ENCODE measurements at places on chromosomes 16 and 17.

- DNase-seq: no peak
These were observed 16.3 kb upstream of the CDH15 start for GRCh38 chr16:89155184-89155679.

DNA sequence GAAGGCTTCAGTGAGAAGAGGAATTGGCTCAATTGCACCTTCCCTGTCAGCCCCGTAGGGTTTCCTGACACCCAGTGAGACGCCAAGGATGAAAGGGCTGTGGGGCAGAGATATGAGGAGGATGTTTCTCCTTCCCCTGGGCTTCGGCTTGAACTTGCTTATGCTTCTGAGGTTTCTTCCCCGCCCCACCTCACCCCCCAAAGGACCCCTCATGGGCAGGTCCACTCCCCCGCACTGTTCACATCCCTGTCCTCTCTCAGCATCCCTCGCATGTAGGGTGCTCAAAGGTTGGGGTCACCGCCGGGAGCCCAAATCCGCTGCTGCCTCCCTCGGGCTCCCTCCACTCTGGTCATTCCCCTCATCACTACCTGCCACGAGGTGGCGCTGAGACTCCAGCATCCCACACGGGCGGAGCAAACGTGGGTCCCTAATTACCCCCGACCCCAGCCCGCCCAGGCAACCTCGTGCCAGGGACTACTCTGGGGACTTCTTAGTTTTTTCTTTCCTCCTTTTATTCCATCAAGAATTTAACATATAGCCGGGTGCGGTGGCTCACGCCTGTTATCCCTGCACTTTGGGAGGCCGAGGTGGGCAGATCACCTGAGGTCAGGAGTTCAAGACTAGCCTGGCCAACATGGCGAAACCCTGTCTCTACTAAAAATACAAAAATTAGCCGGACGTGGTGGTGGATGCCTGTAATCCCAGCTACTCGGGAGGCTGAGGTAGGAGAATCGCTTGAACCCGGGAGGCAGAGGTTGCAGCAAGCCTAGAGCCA lies 3.3 kb upstream of the TRARG1 start:
- peak; percentile 58 for DNase-seq

GRCh38 chr17:58249270-58250133 lies 11.1 kb downstream of the LPO start:
- DNase-seq: peak; percentile 70

- DNase-seq: no peak
These were observed 20.3 kb upstream of the CALB2 start for GRCh38 chr16:71338193-71338592.

- DNase-seq: peak; percentile 40
These were observed at the start of gene SKAP1 for GRCh38 chr17:48429638-48430586. TSS of gene SKAP1 (minus strand) at chr17:48430214.

- no peak for DNase-seq
These were observed 192.3 kb upstream of the FOXF1 start for GRCh38 chr16:86317813-86318650.

DNA sequence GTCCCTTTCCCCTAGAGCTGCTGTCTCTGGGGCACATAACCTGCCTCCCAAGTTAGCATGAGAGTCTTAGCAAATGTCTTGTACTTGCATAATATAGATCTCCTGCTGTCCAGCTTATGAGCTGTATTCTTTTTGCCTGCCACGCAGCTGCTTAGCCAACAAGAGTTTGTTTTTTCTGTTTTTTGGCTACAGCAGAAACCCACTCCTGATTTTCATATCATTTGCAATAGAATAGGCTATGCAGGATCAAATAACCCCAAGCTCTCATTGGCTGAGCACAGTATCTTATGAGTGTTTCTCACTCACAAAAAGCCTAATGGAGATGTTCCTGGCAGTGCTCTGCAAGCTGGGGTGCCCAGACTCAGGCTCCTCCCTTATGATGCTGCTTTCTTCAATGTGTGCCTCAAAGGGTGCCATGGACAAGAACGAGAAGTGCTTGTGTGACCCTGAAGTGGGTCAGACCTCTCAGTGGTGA lies 23.1 kb downstream of the B9D1 start:
- DNase-seq: no peak

DNA sequence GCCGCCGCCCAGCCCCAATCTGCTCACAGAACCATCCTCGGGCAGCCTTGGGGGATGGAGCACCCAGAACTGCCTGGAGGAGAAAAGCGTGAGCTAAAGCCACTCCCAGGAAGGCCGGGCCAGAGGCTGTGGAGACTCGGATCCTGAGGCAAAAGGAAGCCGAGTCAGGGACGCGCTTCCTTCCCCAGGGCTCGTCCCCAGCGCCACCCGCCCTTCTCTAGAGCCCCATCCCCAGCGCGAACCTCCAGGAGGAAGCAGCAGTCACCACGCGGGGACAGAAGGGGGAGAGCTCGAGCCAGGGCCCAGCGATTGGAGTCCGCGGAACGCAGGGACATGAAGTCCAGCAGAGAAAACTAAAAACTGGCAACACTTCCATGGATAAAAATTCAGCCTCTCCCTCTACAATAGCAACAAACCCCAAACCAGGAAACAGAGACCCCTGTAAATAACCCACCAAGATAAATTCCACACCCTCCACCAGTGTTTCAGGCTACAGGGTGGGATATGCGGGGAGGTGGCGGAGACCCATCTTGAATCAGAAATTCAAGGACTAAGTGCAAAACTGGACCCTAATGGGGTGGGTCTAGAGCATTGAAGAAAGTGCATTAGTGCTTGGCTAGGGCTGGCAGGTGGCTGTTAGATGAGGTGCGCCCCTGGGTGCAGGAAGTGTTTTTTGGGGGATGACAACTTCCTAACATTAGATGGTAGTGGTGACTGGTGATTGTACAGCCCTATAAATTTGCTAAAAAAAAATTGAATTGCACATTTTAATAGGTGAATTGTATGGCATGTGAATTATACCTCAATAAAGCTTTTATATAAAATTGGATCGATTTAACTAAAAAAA lies 116.1 kb upstream of the METRNL start:
- no peak for DNase-seq

DNA sequence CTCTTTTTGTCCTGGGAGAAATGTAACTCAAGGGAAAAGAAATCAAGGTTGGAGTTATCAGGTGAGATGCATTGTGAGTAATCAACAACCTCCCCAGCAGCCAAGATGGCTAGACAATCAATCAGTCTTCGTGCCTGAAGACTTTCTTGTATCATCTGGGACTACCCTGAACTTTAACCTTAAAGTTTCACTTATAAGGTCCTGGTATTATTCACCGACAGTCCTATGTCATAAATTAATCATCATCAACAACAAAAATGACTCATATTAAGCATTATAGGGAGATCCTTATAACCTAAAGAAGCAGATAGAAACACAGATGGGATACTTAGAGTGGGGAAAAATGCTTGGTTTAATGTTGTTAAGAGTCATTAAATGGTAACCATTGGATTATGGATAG lies 7.7 kb upstream of the TEKT3 start:
- no peak for DNase-seq

GRCh38 chr16:54937671-54938211 lies 7.1 kb downstream of the IRX5 start:
- DNase-seq: no peak

- DNase-seq: no peak
These were observed 5.3 kb upstream of the FAAP100 start for GRCh38 chr17:81557276-81558114.

DNA sequence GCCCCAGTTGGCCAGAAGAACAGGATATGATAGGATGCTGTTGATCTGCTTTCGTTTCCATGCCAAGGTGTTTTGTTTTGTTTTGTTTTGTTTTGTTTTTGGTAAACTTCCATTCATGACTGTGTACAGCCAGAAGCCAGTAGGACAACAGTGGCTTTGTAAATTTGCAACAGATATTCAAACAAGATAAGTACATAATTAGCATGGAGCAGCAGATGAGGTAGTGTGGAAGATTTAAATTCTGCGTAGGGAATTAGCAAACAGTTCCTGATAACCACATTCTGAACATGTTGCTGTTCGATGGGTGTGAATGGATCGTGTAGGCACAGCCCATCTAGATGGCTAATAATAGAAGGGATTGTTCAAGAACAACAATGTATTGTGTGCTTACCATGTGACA lies 1080.1 kb upstream of the RBFOX1 start:
- DNase-seq: no peak

- no peak for DNase-seq
These were observed 141.3 kb upstream of the NETO2 start for GRCh38 chr16:47284999-47285398.
